ENCODE measurements at places on chromosomes 4 and X.

GRCh38 chr4:106806158-106806797 is 229.8 kb downstream of the DKK2 start:
- no peak for DNase-seq

GRCh38 chrX:130874751-130875150 is 28.3 kb downstream of the ENOX2 start:
- DNase-seq: no peak

DNA sequence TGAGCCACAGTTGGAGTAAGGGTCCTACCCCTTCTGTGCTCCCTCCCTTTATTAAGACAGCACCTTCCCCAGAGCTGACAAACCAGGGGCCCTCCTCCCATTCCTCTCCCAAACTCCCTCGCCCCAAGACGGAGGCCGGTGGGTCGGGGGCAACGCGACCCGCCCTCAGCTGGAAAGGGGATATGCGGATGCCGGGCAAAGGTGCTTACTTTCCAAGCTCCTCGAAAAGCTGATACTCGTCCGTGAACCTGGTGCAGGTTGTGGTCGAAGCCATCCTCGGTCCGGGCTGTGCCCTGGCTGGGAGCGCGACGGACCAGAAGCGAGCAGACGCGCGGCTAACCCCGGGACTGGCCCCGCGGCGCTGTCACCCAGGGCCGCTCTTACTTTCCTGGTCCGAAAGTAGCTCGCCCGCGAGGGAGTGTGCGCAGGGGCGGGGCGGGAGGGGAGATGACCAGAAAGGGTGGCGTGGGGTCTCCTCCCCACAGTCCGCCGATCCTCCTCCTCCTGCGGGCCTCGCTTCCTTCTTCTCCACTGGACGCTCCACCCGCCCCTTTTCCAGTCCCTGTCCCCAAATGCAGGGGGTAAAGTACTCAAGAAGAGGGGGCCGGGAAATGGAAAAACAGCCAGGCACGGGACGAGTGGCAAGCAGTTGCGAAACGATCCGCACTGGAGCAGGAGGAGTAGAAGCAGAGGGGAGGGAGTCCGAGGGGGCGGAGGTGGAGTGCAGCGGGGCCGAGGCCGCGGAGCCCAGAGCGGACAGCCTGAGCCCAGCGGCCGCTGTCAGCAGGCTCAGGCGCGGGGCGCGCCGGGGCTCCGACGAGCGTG is 531 bp downstream of the CAMK2D start:
- peak; percentile 48 for DNase-seq

DNA sequence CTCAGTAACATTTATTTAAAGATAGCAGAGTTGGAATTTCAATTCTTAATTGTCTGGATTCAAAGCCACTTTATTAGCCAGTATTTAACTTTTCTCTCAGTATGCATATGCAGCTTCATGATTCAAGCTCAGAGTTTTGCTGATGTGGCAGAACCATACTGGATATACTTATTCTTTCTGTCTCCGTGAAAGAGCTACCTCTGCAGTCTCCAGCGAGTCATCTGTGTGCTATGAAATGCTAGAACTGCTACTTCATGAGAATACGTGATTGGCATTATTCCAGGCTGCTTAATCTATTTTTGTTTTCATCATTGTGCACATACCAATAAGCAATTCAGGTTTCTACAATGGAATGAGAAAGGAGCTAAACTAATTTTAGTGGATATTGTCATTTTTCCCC is 743.7 kb downstream of the C4orf33 start:
- DNase-seq: no peak

GRCh38 chrX:104988038-104988437 is 232.5 kb downstream of the TEX13A start:
- no peak for DNase-seq

DNA sequence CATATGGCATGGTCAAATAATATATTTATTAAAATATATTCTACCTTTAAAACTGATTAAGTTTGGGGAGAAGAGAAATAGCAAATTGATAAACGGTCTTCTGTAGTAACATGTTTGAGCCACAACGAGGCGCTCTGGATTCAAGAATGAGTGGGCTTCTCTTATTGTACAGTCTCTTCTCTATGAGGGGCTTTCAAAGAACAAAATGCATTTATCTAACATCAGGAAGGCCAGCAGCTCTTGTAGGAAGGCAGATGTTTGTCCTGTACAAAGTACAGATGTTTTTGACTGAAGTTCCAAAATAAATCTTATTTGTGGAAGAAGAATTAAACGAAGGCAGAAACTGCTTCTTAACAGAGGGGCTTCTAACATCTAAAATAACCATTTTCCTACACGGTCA is 153.6 kb downstream of the RASL11B start:
- no peak for DNase-seq

GRCh38 chr4:177964693-177965168 is 522.5 kb upstream of the AGA start:
- no peak for DNase-seq

DNA sequence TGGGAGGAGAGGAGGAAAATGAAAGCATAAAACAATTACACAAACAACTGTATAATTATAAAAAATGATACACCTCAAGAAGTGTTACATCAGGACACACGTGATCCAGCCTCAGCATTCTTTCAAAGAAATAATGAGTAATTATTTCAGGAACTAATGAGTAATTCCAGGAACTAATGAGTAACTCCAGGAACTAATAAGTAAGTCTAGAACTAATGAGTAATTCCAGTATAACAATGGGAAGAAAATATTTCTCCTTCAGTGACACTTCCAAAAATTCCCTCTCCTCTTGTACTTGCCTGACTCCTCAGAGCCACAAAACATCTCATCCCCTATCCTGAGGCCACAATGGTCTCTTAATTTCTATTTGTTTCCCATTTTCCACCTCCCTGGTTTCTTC is 63.5 kb upstream of the COL25A1 start:
- no peak for DNase-seq

- DNase-seq: no peak
Measured at GRCh38 chrX:111779582-111779981, 96.4 kb upstream of the TRPC5OS start.

DNA sequence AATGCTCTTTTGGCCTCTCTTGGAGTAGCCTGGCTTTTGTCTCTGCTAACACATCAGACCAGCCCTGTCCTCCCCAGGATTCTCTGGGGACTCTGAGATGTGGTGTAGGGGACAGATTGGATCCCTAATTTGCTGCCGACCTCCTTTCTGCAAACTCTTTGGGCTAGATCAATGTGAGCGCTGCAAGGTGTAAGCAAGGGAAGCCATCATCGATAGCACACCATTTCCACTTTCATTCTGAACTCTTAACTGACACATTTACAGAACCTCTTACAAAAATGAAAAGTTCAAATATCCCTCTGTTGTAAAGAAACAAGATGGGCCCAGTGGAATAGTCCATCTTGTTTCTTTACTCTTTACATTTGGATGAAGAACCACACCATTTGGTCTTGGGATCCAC is 46.6 kb downstream of the PGRMC2 start:
- DNase-seq: no peak

DNA sequence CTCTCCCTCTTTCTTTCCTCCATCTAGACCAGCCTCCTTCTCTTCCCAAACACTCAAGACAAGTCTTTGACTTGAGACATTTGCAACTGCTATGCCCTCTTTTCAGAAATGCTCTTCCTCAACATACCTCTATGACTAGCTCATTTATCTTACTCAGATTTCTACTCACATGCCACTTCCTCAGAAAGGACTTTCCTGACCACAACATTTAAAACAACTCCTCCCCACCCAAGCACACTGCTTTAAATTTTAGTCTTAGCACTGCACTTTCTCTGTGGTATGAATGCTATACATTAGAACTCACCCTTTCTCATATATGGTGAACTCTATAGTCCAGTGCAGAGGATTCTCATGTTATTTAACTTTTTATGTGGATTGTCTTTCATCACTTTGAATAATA is 28.4 kb upstream of the SULT1E1 start:
- no peak for DNase-seq

DNA sequence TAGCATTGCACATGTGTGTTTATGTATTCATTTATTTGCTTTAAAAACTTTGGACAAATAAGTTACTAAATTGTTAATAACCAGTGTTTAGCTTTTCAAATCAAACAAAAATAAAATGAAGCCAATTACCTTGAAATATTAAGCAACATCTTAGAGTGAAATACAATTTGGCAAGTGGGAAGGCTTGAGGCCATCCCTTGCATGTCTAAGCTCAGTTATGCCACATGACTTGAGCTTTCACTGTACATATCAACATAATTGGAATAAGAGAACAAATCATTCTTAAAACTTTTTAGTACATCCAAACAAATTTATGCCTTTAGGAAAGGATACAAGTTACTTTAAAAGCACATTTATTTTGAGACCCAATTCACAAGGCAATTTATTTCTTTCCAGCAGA is 640.6 kb downstream of the SPRY1 start:
- DNase-seq: no peak

DNA sequence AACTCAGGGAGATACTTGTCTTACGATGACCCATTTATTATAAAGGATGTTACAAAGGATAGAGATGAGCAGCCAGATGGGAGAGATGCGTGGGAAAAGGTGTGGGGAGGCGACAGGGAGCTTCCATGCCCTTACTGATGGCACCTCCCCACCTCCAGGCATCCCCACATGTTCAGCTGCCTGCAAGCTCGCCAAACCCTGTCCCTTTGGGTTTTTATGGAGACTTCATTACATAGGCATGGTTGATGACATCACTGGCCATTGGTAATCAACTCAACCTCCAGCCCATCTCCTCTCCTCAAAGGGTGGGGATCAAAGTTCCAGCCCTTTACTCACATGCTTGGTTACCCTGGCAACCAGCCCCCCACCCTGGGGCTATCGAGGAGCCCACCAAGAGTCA is 29.4 kb upstream of the SLC2A9 start:
- DNase-seq: no peak

DNA sequence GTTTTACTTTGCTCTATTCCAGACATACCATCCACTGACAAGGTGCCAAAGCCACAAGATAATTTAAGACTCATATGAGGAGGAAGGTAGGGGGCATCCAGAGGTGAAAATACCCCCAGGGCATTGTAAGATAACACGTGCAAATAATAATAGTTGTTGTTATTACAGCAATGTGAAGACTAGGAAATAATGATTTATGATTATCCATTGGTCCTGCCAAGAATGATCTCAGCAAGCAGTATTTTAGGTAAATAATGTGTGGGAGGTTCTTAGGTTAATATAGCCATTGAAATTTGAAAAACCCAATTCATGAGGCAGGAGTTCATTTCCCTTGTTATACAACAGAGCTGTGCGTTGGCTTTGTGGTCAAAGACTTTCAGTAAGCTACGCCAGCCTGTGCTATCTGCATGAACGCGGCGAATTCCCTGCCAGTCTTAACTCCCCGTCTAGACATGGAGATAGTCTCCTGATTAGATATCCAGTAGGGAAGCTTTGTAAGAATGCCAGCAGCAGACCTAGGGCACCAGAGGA is 47.2 kb upstream of the MXRA5 start:
- no peak for DNase-seq

DNA sequence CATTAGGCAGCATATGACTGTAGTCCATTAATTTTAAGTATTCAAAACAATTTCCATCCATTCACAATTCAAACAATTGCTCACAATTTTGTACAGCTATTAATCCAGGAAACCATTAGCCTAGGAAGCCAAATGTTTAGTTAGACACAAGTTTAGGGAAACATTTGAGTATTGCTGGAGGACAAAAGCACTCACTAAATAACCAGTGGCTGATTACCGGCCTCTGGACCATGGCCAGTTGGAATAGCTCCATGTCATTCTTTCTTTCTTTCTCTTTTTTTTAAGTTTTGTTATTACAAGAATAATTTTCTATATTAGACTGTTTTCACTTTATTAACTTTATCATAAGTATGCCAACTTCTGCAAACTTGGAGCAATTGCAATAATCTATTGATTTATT is 31.3 kb downstream of the TRIML2 start:
- DNase-seq: no peak

GRCh38 chr4:173446416-173446815 is 47.5 kb upstream of the SCRG1 start:
- DNase-seq: no peak

GRCh38 chrX:149476513-149476912 is 28.6 kb downstream of the IDS start:
- DNase-seq: no peak

- DNase-seq: peak; percentile 67
Measured at GRCh38 chrX:15500497-15500966, at the start of gene BMX. Gene BMX, plus strand, starts transcription at chrX:15500807. Its CDS starts 7,547 bp downstream, at chrX:15508354.

DNA sequence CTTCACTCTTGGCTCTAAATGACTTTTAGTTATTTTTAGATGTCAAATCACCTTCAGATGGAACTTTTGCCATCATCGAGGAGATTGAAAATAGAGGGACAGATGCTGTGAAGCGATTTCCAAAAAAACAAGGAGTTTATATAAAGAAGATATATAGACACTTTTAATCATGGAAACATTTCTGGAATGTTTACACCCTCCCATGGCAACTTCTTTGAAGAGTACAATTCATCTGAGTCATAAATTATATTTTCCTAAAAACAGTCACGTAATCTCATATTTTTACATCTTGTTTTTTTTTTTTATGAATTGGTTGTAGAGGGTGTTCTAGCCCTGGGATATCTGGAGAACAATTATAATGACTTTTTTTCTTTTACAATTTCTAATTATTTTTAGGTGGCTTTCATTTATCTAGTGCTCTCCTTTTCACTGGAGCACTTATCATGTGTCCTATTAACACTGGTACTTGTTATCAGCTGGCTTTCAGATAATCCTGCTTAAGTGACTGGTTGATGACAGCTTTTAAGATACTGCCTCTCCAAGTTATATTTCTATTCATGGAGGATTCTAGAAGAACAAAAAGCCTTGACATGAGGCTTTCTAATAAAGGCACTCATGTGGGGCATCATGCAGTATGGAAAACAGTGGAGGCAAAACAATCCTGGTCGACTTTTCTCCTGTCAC is 24.9 kb downstream of the PCDH7 start:
- no peak for DNase-seq

GRCh38 chrX:6021316-6022091 is 207.2 kb downstream of the NLGN4X start:
- no peak for DNase-seq

DNA sequence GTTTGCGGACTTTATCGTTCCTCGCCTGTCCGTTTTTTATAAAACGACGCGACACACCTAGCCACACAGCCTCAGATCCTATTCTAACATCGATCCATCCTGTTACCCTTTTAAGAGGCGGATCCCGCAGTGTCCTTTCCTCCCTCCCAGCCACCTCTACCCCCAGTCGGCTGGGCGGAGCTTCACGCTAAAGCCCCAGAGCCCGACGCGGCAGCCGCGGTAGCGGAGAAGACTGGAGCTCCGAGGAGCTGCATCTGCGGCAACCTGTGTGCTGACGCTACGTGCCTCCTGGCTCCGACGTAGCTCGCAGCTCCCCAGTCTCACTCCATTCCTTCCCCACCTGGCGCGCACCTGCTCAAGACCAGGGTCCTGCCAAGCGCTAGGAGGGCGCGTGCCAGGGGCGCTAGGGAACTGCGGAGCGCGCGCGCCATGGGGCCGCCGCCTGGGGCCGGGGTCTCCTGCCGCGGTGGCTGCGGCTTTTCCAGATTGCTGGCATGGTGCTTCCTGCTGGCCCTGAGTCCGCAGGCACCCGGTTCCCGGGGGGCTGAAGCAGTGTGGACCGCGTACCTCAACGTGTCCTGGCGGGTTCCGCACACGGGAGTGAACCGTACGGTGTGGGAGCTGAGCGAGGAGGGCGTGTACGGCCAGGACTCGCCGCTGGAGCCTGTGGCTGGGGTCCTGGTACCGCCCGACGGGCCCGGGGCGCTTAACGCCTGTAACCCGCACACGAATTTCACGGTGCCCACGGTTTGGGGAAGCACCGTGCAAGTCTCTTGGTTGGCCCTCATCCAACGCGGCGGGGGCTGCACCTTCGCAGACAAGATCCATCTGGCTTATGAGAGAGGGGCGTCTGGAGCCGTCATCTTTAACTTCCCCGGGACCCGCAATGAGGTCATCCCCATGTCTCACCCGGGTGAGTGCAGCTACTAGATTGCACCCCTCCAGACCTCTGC is at the start of gene RNF128:
RNF128 (plus strand) TSS at position 217 of the 953 bp plus-strand sequence; CDS start at position 430, 213 bp downstream.
- DNase-seq: no peak
